ENCODE measurements at places on chromosomes 6 and 20.

DNA sequence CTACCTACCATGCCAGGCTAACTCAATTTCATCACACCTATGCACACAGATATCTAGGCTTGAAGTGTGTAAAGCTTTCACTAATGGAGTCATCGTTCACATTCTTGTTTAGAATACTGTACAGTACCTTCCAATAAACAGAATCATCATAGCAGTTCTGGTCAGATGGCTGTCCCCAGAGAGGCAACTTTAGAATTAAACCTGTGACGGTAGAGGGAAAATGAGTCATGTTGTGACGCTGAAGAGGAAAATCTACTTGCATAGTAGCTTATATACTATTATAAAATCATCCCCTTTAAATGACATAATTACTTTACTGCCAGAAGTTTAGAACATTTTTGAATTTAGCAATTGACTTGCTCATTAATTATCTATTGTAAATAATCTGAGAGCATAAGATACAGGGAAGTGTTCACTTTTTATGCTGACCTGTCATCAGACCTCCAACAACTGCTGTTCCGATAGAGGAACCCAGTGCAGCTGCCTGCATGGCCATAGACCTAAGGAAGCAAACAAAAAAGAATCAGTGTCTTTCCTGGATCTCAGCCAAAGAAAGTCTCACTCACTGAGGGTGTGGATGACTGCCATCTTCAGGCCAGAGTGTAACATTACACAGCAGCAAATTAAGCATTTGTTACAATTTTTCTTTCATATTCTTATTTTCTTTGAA lies 29.8 kb downstream of the RHAG start:
- DNase-seq: no peak

GRCh38 chr6:149830731-149831307 lies 33.3 kb downstream of the LRP11 start:
- no peak for DNase-seq

- DNase-seq: no peak
Measured at GRCh38 chr6:90193359-90193758, 103.3 kb downstream of the BACH2 start.

DNA sequence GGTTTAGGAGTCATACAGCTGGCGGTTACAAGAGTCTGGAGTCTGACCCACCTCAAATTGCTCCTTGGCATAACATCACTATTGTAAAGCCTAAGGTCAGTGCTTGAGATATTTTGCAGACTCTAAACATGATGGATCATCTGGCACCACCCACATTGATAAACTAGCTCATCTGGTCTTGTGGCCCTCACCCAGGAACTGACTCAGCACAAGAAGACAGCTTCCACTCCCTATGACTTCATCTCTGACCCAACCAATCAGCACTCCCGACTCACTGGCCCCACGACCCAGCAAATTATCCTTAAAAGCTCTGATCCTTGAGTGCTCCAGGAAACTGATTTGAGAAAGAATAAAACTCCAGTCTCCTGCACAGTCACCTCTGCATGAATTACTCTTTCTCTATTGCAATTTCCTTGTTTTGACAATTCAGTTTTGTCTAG lies 115.9 kb downstream of the CD24 start:
- DNase-seq: no peak

DNA sequence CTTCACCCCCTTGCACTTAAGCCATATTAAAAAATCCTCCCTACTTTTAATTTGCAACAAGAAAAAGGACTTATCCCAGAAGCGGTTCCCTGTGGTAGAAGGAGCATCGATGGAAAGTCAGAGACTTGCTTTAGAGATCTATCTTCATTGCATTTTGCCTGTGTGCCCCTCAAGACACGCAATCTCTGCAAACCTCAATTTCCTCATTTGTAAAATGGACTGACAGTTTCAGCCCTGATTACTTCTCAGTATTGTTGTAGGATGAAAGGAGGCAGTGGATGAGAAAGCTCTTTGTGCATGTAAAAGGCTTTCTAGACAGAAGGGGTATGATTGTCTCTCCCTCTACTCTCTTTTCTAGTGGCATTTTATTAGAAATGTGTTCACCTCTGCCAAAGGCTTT lies 410.2 kb downstream of the CDC5L start:
- DNase-seq: no peak

GRCh38 chr6:19538096-19538495 lies 299.1 kb upstream of the ID4 start:
- DNase-seq: no peak

DNA sequence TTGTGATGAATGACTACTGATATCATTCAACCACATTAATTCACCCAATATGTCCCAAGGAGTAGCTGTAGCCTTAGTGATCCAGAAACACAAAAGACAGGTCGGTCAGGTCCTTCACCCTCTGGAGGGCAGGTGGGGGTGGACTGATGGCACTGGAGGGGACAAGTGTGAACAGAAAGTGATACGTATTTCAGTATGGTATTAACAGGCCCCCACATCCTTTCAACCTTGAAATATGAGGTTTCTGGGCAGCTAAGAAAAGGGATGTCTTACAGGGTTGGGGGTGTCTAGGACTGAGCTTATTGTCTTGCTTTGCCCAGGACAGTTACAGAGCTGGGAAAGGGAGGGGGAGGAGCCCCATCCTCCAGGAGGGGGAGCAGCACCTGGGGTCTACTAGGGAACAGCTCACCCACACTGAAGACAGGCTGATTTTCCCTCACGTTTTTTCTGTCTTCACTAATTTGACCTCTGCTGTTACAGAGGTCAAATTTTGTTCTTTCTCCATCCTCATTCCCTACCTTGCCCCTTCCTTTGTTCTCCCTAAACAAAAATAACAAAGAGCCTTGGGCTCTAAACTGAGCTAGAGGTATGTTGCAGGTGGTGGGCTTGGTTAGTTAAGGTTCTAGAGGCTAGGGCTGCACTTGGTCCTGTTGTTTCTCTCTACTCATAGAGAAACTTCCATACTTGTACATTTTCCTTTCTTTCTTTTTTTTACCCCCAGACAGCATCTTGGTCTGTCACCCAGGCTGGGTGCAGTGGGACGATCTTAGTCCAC lies 38.0 kb upstream of the EEF1A1 start:
- no peak for DNase-seq

DNA sequence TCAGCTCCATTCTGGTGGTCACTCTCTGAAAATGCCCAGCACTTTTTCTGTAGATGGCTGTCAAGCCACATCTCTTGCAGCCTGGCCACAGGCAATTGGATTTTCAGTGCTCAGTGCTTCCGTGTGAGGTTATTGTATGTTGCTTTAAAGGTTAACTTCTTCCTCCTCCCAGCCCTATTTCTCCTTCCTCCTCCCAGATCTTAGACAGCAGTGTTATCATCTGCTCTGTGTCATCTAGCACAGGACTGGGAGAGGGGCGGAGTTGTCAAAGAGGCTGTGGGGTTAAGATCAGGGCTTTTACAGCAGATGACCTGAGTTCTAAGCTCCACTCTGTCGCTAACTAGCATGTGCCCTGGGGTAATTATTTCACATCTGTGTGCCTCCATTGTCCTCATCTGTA lies 129.0 kb downstream of the PHACTR3 start:
- DNase-seq: no peak

DNA sequence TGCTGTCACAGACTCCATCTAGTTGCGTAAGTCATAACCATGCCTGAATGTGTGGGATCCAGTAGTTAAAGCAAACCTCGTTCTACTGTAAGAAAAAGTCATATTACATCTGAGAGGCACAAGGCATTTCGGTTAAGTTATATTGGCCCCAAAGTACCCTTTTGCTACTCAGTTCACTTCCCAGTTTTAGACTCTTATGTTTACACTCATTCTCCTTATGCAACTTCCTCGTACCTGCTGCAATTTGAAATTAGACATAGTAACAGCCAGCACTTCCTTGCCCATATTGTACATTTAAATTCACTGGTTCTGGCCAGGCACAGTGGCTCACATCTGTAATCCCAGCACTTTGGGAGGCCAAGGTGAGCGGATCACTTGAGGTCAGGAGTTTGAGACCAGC lies 37.0 kb downstream of the PEX7 start:
- no peak for DNase-seq

GRCh38 chr6:137738931-137739504 lies 128.0 kb upstream of the TNFAIP3 start:
- no peak for DNase-seq

DNA sequence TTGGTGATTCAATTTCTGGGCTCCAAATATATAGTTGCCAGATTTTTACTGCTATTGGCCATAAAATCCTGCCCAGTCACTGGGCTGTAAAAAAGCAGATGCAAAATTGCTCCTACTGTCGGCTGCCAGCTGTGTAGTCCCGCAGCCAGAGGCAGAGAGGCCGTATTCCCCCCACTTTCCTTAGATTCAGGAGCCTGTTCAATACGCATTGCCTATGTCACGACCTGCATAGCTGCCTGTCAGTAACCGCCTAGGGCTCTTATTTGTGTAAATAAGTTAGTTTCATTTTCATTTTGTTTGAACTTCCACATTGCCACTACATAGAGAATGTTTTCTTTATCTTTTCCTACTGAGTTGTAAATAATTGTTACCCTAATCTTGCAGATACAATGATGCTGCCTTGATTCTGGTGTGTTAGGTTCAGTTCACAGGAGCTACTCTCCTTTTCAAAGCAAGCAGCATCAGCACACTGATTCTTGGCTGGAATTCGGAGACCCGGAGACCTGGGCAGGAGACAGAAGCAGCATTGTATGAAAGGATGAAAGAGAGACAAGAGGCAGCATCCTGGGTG lies 46.0 kb upstream of the UST start:
- DNase-seq: peak; percentile 24

DNA sequence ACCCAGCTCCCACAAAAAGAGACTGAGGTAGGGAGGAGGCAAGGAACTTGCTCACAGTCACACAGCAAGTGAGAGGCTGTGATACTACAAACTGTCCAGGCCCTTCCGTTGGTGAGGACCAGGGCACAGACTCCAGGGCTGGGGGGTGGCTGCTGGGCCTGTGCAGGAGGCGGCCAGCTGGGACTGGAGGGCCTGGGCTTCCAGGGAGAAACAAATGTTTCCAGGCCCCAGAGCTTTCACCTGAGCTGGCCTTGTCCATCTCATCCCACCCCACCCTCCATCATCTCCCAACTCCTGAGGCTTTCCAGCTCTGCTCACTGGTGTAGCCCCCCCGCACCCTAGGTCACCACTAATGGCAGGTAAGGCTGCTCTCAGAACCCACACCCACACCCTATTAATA lies 86.0 kb downstream of the GRM4 start:
- no peak for DNase-seq

DNA sequence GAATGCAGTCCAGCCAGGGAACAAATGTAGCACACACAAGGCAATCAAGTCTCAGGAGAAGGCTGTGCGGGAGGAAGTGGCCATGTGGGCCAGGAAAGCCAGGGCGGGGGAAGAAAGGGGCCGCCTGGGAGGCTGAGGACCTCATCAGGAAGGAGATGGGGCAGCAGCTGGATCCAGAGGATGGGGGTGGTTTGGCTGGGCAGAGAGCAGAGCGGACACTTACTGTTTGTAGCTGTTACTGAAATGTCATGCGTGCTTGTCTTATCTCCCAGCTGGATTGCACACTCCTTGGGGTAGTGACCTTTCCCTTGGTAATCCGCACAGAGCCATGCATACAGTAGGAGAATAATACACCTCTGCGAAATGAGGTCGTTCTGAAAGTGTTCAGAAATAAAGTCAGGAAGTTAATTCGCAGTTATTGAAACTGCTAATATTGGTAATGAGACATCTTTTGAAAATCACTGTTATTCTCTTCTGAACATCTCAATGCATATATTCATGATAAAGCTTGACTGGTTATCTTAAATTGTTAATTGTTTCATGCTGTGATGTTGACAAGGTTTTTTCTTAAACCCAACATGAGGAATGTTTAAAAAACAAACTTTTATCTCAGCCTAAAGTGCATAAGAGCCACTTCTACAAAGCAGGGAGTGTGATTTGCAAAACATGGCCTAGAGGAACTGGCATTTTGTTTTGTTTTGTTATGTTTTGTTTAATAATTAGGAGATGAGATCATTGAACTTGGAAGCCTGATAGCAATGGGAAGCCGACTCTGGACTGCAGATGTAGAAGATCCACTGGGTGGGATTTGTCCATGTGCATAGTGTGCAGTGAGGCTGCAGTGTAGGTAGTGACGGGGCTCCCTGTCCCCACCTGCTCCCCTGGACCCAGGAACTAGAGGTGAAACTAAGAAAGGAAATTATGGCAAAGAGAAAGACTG lies 18.0 kb upstream of the MAP3K4 start:
- DNase-seq: no peak

DNA sequence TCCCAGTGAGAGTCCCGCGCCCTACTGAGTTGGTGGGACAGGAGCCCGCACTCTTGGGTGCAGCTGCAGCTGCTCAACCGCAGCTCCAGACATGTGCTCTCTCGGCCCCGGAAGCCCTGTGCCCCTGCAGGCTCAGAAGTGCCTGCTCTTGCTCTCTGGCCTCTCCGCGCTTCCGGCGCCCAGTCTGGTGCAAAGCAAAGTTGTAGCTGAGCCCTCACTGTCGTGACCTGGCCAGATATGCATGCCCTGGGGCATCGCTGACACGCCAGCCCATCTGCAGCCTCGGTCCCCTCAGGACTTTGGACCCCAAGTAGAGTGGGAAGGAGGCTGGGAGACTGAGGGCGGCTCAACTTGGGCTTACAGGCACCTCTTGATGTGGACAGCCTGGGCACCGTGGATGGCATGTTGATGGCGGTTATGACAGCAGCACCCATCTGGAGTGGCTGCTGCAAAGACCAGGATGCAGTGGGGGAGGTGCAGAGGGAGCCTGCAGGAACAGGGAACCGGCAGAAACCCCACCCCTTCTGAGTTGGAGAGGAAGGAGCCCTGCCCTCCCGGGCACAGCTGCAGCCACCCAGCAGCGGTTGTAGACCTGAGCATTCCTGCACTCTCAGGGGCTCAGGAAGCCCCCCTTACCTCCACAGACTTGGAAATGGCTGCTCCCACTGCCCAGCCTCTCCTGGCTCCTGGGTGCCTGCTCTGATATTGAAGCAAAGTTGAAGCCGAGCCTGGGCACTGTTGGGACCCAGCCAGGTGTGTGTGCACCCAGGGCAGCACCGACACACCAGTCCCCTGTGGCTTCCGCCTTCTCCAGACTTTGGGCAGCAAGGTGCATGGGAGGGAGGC lies 462.6 kb downstream of the TBC1D32 start:
- no peak for DNase-seq

DNA sequence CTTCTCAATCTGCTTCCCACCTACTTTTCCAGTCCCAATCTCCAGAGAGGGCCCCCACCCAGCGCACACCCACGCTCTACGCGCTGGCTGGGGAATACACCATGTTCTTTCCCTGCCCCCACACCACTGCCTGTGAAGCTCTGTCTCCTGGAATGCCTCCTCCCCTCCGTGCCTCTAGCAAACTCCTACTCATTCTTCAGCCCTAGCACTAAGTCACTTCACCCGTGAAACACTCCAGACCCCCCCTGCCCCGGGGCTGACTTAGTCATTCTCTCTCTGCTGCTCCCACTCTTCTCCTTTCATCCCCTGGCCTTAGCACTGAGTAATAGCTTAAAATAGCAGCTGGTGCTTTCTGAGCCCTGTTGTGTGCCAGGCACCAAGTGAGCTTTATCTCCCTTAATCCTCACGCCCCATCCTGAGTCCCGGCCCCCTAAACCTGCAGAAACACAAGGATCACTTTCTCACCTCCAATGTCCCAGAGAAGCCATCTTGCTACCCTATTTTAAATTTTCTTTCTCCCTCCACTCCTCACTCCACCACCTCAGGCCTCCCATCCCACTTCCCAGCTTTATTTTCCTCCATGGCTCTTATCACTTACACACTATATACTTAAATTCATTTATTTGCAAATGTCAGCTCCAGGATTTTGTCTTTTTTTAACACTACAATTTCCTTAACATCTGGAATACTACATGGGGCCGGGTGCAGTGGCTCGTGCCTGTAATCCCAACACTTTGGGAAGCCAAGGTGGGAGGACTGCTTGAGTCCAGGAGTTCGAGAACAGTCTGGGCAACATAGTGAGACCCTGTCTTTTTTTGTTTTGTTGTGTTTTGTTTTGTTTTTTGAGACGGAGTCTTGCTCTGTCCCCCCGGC lies 6.3 kb upstream of the PARD6B start:
- DNase-seq: no peak
